Left forelimb (tissue), 1 donor: ENCODE measurements at places on chromosomes 2 and 18.

DNA sequence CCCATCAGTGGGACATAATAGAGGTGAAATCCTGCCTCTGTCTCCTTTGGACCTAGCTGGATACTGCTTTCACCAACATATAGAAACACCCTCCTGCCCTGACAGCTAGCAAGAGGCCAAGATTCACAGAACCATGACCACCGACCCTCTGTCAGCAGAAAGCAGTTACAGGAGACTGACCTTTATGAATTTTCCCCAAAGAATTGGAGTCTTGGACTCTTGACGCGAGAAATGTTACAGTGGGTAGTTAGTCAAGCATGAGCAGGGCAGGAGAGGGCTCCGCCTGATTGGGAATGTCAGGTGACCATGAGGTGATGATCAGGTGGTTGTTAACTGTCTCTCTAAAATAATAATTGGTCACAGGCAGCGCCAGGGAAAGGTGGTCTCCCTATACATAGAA, 1002.3 kb downstream of the TDRD15 start:
- no peak for DNase-seq

GRCh38 chr2:109216332-109216731, 87.3 kb downstream of the SH3RF3 start:
- no peak for DNase-seq

- peak; percentile 26 for DNase-seq
These were observed 57.8 kb downstream of the DIPK1C start for GRCh38 chr18:74399091-74399887.

DNA sequence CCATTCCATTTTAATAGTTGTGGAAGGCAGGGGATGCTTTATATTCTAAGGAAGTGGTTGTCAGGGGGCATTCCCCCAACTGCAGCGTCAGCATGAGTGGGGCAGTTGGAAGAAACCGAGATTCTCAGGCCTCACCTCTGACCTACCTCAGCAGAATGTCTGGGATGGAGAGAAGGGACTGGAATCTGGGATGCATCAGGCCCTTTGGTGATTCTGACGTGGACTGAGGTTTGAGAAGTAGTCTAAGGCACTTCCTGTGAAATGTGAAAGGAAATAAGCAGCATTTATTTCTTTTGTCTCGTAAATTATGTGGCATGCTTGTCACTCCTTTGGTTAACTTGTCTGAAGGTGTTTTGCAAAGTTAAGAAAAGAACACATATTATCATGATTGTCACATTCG, 540.7 kb upstream of the NETO1 start:
- DNase-seq: no peak

- no peak for DNase-seq
These were observed 44.6 kb downstream of the FAM124B start for GRCh38 chr2:224357098-224357901.

- no peak for DNase-seq
These were observed 24.6 kb upstream of the RPL31 start for GRCh38 chr2:100977511-100977910.

DNA sequence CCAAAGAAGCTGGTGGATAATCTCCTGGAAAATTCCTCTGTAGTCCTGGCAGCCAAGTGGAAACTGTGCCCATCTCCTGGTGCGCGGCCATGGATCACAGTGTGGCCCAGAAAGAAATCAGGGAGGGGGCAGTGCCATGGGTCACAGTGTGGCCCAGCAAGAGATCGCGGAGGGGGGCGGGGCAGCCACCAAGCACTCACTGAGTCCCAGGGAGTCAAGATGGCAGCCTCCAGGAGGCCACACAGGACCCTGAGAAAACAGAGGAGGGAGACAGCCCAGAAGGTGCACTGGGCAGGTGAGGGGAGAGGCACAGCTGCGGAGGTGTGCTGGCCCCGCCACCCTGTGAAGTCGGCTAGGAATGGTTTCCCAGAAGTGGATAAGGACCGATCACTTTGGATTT, 8.1 kb upstream of the ATP6V1B1 start:
- no peak for DNase-seq

- DNase-seq: no peak
These were observed 134.9 kb upstream of the ZNF236 start for GRCh38 chr18:76687304-76687962.

- no peak for DNase-seq
These were observed 381.7 kb downstream of the NUP35 start for GRCh38 chr2:183505911-183506310.

- DNase-seq: no peak
These were observed 7.0 kb downstream of the BUB1 start for GRCh38 chr2:110670826-110671225.

DNA sequence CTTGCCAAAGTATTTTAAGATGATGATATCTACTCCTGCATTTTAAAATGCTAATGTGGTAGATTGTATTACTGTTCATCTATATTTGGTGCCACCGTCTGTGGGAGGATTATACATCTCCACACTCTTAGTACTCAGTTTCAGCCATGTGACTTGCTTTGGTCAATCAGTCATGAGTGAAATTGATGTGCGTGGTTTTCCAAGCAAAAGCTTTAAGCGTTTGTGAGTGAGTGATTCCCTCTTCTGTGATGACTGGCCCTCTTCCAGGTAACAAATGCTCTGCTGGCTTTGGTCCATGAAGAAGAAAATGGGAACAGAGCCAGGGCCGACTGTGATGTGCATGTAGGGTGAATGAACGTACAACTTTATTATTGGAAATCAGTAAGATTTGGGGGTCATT, 330.4 kb downstream of the LPIN1 start:
- DNase-seq: no peak

DNA sequence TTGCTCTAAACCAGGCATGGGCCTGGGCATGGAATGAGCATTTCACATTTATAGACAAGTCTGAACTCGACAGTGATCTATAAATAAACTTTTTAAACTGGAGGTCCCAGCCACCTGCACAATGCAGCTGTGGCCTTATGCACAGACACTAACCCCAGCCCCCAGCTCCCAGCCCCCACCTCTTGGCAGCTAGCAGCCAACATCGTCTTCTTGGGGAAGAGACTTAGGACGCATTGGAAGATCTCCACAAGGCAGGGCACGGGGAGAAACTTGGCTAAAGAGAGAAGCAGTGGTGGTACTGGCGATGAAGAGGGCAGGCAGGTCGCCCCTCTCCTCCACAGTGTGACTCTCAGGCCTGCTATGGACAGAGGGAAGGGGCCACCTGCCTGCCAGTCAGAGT, 213.2 kb downstream of the ANAPC1 start:
- no peak for DNase-seq

DNA sequence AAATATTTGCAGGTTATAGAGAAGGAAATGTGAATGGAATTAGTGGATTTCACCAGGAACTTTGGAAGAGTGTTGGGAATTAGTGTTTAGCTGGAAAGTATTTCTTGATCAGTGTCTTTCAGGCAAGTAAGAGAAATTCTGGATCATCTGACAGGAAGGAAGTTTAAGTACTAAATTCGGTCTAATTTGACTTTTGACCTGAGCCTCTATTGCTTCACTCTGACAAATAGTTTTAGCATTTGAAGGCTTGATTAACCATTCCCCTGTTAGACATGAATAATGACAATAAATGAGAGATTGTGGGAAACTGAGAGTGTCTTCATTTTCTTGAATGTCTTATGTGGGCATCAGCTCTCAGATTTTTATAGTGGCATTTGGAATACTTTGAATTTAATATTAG, 16.0 kb downstream of the CCNT2 start:
- no peak for DNase-seq

GRCh38 chr18:58275176-58275575, 231.2 kb downstream of the NEDD4L start:
- no peak for DNase-seq

DNA sequence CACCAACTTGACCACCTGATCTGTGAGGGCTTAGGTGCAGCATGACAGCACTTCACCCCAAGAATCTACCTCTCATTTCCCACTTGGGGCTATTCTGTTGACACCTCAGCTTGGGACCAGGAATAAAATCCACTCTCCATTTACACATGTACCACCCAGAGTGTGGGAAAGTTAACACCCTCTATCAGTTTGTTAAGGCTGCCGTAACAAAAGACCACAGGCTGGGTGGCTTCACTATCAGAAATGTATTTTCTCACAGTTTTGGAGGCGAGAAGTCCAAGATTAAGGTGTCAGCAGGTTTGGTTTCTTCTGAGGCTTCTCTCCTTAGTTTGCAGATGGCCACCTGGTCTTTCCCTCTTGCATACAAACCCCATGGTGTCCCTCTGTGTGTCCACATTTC, 277.7 kb upstream of the ERBB4 start:
- no peak for DNase-seq

DNA sequence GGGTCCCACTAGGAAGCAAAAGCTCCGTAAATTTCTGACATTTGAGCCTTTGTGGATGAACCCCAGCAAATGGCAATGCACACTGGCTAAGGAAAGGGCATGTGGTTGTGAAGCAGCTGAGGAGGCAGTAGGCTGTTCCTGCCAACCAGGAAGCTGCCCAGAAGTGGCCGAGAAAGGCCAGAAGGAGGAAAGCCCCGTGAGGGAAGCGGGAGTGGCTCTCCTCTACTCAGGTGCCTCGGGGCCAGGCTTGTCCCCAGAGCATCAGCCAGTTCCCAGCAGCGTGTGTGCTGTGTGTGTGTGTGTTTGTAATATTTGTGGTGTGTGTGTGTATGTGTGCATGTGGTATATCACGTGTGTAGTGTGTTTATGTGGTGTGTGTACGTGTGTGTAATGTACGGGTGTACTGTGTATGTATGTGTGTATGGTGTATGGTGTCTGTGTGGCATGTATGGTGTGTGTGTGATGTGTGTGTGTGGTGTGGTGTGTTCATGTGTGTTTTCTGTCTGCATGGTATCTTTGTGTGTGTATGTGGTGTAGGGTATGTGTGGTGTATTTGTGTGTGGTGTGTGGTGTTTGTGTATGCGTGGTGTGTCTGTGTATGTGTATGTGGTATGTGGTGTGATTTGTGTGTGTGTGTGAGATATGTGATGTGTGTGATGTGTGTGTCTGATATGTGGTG, 90.6 kb downstream of the APOB start:
- no peak for DNase-seq

GRCh38 chr18:9647496-9648323, 33.4 kb upstream of the PPP4R1 start:
- no peak for DNase-seq

DNA sequence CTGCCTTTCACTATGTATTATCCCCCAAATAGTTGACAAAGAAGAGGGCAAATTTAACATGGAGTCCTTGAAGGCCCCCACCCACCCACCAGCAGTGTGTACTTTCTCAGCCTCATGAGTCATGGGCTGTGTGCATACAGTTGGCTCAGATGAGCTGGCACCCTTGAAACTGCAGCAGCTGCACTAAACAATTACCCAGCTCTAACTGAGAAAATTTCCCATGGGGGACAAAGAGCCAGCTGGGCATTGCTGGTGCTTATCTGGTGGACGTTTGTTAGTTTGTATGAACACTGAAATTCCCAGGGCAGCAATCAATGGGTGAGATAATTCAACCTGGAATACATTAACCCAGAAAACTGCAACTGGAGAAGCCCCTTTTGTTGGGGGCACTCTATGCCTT, 131.7 kb downstream of the GCA start:
- no peak for DNase-seq

- no peak for DNase-seq
These were observed 13.5 kb upstream of the ZAP70 start for GRCh38 chr2:97699765-97700444.

GRCh38 chr2:217899231-217900009, 103.4 kb downstream of the TNS1 start:
- DNase-seq: no peak

DNA sequence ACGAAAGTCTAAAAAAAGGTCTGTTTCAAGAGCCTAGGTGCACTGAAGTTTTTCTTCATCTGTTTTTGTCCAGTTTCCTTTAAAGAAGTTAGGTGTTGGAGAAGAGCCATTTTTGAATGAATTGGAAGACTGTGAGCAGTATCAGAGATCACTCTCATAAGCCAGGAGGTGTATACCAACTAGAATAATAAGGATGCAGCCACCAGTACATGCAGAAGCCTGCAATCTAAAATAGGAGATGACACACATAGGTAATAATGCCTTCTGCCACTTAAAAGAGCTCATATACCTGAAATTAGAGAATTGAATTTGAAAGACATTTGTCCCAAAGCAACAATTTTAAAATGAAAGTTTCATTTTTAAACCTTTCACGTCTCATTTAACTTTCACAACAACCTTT, 81.7 kb downstream of the RBMS1 start:
- no peak for DNase-seq

DNA sequence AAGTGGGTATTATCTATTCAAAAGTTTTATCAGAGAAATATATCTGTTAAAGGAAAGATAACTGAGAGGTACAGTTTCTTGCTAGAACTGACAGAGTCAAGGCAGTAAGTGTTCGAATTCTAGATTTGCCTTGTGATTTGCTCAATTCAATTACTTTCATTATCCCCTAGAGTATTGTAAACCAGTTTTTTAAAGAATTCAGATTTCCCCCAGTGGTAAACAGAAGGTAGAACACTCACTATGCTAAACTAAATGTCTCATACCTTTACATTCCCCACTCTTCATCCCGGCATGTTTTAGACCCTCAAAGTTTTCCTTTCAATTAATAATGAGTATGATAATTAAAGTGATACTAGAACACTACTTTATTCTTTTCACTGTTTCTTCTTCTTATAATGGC, 28.6 kb downstream of the TTC21B start:
- DNase-seq: no peak

DNA sequence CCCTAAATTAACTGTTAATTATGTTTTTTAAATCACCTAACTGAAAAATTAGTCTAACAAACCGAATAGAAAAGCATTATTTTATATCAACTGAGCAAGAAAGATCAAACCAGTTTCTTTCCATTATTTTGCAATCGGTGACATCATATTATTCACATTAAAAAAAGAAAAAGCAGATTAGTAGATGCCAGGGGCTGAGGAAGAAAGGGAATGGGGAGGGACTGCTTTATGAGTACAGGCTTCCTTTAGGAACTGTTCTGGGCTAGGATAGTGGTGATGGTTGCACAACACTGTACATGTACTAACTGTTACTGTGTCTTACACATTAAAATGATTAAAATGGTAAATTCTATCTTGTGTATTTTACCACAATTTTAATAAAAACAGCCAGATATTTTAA, 59.3 kb downstream of the COBLL1 start:
- DNase-seq: no peak

GRCh38 chr2:226536410-226536809, 263.2 kb downstream of the IRS1 start:
- no peak for DNase-seq

DNA sequence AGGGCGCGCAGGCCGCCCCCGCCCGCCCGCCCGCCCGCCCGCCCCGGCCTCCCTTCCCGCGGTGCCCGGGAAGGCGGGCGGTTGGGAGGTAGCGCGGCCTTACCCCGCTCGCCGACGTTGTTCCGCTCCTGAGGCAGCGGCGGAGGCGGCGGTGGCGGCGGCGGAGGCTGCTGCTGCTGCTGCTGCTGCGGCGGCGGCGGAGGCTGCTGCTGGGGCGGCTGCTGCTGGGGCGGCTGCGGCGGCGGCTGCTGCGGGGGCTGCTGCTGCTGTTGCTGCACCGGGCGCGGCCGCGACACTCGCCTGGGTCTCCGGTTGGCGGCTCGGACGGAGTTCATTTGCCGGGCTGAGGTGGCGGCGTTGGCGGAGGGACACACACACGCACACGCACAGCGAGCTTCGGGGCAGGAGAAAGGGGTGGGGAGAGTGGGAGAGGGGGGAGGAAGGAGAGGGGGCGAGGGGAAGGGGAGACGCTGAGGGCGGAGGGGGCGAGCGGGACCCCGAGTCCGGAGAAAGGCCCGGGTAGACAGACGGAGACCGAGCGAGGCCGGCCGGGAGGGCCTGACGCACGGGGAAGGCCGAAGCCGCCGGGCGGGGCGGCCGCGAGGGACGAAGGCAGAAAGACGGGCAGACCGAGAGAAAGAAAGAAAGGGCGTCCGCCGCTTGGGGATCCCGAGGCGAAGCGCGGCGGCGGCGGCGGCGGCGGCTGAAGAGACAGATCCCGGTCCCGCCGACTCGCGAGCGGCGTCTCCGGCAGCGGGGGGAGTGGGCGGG, 727 bp downstream of the FBXO11 start:
- peak; percentile 84 for DNase-seq

- no peak for DNase-seq
These were observed 157 bp downstream of the PTGR3 start for GRCh38 chr18:75208836-75209128.
